ENCODE measurements at places on chromosomes 5 and 9.

DNA sequence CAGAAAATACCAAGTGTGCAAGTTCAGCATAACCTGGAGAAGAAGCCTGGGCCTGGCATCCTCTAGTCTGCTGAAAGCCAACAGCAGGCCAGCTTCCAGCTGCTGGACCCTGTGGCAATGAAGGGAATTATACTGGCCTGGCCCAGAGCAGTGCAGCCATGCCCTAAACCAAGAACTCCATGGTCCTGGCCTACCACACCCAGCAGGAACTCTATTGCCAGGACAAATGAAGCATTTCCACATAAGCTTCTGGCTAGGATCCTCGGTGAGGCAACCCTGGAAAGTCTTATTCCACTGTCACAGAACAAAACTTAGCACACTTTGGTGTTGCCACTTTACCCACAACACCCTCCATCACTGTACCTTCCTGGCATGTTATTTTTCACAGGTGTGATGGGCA lies 35.5 kb downstream of the CDK5RAP2 start:
- no peak for DNase-seq

DNA sequence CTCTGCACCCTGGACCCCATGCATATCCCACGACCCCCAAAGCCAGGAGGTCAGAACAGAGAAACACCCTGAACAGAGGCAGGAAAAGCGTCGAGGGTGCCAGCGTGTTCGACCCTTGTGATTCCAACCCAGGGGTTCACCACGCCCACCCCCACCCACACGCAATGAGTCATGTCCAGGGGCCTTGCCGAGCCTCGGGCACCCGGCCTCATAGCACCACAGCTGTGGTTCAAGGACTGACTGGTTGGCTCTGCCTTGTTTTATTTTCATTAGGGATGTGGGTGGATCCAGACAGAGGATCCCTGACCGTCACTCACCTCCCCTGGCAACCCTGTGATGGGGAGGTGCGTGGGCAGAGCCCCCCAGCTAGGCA lies 9.5 kb upstream of the QSOX2 start:
- DNase-seq: no peak

GRCh38 chr9:33287087-33287490 lies 3.2 kb upstream of the NFX1 start:
- no peak for DNase-seq

DNA sequence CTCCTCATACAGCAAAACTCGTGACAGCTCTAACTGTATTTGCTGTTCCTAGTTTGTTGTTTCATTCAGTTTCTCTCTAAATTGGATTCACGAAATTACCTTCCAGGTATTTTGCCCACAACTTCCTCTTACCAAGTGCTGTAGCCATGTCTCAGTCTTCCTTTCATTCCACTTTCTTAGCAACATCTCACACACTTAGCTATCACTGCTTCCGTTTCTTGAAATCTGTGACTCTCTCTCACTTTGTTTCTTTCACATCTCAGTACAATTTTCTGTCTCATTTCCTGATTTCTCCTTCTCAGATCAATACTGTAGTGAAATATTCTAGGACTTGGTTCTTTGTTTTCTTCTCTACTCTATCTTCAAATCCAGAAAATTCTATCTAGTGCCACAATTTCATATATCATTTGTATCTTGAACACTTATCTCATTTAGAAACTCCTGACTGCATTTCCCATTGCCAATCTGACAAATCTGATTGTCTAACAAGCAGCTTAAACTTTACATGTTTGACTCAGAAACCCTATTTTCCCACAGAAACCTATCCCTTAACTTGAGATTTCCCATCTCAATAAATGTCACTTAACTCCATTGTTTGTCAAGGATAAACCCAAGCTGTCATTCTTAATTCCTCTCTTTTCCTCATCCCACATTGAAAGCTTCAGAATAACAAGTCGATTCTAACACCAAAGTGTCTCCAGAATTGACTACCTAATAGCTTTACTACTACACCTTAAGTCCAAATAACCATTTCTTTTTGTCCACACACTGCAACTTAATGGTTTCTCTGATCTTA lies 303.1 kb downstream of the CDH12 start:
- no peak for DNase-seq

GRCh38 chr9:123395276-123395688 lies 39.3 kb downstream of the CRB2 start:
- no peak for DNase-seq

DNA sequence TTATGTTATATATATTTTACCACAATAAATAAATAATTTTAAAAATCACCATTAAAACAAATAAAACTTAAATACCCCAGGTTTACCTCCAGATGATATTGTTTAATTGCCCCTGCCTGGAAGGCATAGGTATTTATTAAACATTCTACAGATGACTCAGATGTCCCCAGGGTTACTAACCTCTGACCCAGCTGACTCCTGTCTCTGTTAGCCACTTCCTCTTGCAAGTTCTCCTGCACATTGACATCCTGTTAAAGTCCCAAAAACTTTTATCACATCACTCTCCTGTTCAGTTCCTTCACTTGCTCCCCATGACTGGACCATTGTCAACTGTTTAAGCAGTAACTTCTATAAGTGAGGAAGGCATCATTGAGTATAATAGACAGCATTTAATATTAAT lies 37.0 kb upstream of the RAB3C start:
- DNase-seq: no peak
